ENCODE measurements at places on chromosomes 5 and 9.

GRCh38 chr5:142425286-142426065, 100.7 kb upstream of the SPRY4 start:
- DNase-seq, result peak; percentile 19

GRCh38 chr9:37029304-37029775, 4.7 kb downstream of the PAX5 start:
- DNase-seq, result no peak

DNA sequence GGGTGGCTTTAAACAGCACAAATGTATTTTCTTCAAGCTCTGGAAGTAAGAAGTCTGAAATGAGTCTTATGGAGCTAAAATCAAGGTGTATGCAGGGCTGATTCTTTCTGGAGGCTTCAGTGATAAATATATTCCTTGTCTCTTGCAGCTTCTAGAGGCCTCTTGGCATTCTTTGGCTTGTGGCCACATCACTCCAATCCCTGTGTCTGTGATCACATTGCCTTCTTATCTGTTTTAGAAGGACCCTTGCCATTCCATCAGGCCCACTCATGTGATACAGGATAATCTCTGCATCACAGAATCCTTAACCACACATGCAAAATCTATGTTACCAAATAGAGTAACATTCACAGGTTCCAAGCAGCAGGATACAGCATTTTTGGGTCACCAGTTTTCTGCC, 917.8 kb upstream of the C9orf72 start:
- no peak for DNase-seq

DNA sequence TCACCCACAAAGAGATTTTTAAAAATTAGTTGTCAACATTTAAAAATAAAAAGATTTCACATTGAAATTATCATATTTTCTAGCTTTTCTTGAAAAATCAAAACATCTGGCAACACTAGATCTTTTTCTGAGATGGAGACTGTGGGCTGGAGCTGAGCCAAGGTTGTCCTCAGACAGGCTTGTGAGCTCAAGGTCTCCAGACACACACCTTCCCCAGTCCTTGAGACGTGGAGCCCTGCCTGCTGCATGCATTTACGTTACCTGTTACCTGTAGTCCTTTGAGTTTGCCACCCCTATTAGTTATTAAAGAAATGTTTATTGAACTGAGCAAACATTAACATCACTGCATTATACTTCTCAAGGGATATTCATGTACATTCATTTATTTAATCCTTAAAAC, 87.5 kb upstream of the TLE1 start:
- DNase-seq, result no peak

GRCh38 chr5:14168144-14168792, 25.1 kb downstream of the TRIO start:
- no peak for DNase-seq

- DNase-seq, result no peak
These were observed 386.1 kb downstream of the NTRK2 start for GRCh38 chr9:85055506-85056202.

- DNase-seq, result peak; percentile 56
These were observed 37.7 kb upstream of the PAPPA start for GRCh38 chr9:116115761-116116353.

DNA sequence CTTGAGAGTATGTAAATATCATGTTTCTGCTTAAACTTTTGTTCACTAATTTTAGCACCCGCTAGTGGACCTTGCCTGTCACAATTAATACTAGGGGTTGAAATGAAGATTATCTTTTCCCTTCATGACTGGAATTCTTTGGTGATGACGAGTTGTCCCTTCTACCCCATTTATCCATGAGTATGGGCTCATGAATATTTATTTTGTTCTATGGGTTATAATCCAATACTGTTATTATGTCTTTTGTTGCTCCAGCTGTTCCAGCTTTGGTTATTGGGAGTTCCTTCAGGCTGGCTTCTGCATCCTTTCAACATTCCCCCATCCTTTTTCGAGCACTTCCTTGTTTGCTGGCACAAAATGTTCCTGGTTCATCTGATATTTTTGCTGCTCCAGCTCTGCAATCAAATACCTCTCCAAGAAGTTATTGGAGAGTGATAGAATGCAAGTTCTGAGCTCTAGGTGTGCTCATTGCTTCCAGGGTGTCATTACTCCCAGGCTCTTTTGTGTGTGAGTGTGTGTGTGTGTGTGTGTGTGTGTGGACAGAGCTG, 19.7 kb upstream of the ARHGEF28 start:
- no peak for DNase-seq

GRCh38 chr5:173473288-173473687, 143.2 kb downstream of the BOD1 start:
- no peak for DNase-seq

GRCh38 chr9:93950619-93951601, 4.2 kb downstream of the BARX1 start:
- DNase-seq, result peak; percentile 76

GRCh38 chr5:14735944-14736343, 71.4 kb downstream of the OTULIN start:
- DNase-seq, result no peak

GRCh38 chr5:171131497-171131896, 177.6 kb upstream of the TLX3 start:
- DNase-seq, result no peak

- peak; percentile 42 for DNase-seq
These were observed 53.8 kb downstream of the MRPL36 start for GRCh38 chr5:1745796-1746370.

All from islet precursor cell (in vitro differentiated cells).